ENCODE measurements at places on chromosomes 11 and 22.

DNA sequence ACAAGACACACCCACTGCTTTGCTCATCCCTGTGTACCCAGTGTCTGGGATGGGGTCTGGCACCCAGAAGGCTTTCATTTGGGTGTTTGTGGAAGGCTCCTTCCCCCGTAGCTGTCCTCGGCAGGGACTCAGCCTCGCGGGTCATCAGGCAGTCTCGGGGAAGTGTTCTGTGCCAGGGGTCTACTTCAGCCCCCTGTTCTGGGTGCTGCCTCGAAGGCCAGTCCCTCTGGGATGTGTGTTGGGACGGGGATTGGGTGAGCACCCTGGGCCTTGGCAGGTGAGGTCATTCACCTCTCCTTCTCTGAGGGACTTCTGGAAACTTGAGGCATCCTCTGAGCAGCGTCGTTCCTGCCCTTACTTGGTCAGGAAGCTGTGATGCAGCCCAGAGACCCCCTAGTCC lies 65.5 kb downstream of the RPUSD4 start:
- no peak for DNase-seq

- DNase-seq: peak; percentile 74
These were observed 663 bp upstream of the BUD13 start for GRCh38 chr11:116773203-116774097.

- no peak for DNase-seq
These were observed 25.7 kb downstream of the GLB1L2 start for GRCh38 chr11:134357545-134357839.

- DNase-seq: no peak
These were observed 16.5 kb upstream of the APOBEC3A start for GRCh38 chr22:38940811-38941384.

DNA sequence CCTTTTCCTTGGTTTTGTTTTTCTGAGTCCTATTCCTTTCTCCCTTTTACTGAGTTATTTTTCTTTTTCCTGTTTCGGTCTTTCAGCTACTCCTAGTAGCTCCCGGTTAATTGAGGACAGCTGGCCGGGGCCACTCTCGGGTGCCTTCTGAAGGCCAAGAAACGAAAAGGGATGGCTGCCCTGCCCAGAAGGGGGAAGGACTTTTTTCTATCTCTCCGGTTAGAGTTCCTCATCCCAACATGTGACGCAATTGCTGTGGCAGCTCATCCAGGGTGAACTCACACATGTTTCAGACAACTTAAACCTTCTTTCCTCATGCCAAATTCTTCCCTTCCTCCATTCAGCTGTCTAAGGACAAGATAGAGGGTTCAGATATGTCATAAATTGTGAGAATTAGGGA lies 83.6 kb downstream of the PIWIL4 start:
- DNase-seq: no peak

GRCh38 chr22:20651286-20651685 lies 122.6 kb upstream of the SERPIND1 start:
- no peak for DNase-seq

DNA sequence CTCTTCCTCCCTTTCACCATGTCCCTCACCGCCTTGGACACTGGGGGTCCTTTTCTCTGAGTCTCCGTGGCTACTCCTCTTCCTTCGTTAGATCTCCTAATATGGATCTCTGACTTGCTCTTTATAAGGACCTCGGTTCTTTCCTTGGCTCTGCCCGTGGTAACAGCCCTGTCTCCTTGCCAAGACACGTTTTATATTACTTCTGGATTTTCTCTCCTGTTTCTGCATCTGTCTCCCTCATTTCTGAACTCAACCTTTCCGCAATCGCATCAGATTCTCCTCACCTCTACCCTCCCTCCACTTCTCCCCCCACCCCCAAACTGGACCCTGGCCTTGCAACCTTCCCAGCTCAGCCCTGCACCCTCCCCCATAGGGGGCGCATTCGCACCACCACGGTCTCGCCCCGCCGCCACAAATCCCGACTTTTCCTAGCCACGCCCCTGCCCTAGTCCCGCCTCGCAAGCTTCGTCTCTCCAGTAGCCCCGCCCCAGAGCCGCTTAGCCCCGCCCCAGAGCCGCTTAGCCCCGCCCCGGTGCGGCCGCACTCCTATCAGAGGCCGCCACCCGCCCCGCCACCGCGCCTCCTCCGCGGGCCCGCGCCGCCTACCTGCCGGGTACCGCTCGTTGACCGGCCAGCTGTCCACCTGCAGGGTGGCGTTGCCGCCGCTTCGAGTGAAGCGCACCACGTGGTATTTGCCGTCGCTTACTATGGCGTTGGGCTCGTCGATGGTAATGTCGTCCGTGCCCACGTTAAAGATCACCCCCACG lies 39.0 kb downstream of the SLC22A12 start:
- no peak for DNase-seq

DNA sequence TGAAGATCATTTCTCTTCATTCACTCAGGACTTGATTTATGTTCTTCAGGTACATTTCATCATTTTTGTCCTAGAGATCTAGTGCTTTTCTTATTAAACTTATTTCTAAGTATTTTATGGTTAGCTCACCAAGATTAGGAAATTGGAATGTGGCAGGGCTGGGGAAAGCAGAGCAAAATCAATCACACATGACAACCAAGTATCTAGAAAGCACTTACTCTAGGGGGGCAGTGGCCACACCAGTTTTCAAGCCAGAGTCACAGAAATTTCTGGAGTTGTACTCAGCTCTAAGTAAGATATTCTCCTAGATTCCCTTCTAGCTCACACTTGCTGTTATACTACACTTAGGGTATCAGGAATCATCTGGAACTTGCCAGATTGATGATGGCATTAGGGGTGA lies 33.3 kb upstream of the MYEOV start:
- no peak for DNase-seq

- no peak for DNase-seq
These were observed 298.0 kb downstream of the TTC28 start for GRCh38 chr22:28381429-28382167.

DNA sequence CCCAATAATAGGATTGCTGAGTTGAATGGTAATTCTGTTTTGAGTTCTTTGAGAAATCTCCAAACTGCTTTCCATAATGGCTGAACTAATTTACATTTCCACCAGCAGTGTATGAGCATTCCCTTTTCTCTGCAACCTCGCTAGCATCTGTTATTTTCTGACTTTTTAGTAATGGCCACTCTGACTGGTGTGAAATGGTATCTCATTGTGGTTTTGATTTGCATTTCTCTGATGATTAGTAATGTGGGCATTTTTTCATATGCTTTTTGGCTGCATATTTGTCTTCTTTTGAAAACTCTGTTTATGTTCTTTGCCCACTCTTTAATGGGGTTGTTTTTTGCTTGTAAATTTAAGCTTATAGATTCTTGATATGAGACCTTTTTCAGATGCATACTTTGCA lies 97.4 kb downstream of the FDX1 start:
- no peak for DNase-seq

DNA sequence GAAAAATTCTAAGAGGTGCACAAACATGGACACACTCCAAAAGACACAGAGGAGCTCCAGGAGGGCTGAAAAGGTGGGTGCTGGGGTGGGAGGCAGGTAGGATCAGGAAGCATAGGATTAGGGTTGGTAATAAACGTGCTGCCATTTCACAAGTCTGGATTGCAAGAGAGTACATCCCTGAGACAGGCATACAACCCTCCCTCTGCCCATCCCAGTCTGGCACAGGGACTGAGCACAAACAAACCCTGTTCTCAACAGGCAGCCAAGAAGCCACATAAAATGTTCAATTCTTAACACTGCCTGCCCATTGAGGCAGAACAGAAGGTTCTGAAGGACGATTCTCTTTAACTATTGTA lies 18.5 kb downstream of the SLC35F2 start:
- no peak for DNase-seq

- DNase-seq: no peak
These were observed 33.7 kb downstream of the CYB5R2 start for GRCh38 chr11:7639643-7640025.

GRCh38 chr11:126766440-126766839 lies 234.1 kb downstream of the KIRREL3 start:
- DNase-seq: peak; percentile 29

GRCh38 chr11:128621601-128622501 lies 34.5 kb upstream of the ETS1 start:
- no peak for DNase-seq

DNA sequence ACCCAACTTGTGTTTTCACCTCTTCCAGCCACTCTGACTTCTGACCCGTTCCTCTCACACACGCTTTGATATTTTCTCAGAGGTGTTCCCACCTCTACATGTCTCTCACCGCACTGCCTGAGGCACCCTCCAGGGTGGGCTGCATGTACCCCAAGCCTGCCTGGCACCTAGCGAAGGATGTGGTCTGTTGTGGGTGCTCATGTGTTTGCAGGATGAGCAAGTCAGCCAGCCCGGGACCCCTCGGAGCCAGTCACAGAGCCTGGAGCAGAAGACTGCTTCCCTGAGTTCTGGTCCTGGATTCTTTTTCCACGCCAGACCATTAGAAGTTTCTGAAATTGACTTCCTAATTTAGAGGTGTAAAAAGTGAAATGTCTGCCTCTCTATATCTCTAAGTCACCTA lies 3.8 kb downstream of the GTSE1 start:
- no peak for DNase-seq

GRCh38 chr22:35910003-35910769 lies 118.4 kb downstream of the RBFOX2 start:
- no peak for DNase-seq

- DNase-seq: no peak
These were observed 64.9 kb upstream of the PAX6 start for GRCh38 chr11:31875866-31876560.

DNA sequence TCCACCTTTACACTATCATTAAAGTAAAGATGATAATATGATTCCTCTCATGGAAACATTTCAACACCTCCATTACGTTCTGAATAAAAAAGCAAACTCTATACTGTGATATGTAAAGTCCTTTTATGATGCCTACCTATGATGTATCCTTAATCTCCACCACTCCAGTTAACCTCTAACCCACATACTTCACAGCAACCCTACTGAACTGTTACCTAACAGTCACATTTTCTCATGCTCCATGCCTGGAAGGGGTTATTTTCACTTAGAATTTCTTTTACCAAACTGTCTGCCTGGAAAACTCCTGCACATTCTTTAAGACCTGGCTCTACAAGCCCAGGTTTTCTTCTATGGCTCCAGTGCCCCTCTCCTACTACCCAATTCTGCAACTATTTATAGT lies 129.1 kb downstream of the FCHSD2 start:
- DNase-seq: no peak

GRCh38 chr22:45157907-45158306 lies 5.8 kb upstream of the NUP50 start:
- DNase-seq: no peak

- DNase-seq: no peak
These were observed 263.0 kb downstream of the OPCML start for GRCh38 chr11:133269267-133269666.

GRCh38 chr11:68297812-68298658 lies 14.4 kb upstream of the LRP5 start:
- DNase-seq: peak; percentile 51

- no peak for DNase-seq
These were observed 292.8 kb upstream of the SYN3 start for GRCh38 chr22:33350961-33351360.

DNA sequence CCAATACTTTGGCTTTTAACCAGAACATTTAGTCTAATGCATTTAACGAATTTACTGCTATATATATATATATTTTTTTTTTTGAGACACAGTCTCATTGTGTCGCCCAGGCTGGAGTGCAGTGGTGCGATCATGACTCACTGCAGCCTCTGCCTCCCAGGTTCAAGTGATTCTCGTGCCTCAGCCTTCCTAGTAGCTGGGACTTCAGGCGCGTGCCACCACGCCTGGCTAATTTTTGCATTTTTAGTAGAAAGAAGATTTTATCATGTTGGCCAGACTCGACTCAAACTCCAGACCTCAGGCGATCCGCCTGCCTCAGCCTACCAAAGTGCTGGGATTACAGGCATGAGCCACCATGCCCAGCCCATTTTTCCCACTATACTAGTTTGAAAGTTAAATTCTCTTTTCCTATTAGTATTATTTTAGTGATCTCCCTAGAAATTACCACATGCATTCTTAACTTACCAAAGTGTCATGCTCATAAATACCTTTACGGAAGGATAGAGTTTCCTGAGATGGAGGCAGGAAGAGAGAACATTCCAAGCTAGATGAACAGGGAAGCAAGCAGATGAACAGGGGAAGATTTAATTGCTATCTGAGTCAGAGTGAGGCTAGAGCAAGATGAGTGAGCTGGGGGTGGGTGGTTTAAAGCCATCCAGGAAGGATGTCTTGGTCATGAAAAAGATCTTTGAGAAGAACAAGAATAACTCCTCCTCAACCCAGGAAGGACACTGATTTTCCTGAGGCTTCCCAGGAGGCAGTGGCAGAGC lies 4.4 kb upstream of the PGAP2 start:
- DNase-seq: no peak

DNA sequence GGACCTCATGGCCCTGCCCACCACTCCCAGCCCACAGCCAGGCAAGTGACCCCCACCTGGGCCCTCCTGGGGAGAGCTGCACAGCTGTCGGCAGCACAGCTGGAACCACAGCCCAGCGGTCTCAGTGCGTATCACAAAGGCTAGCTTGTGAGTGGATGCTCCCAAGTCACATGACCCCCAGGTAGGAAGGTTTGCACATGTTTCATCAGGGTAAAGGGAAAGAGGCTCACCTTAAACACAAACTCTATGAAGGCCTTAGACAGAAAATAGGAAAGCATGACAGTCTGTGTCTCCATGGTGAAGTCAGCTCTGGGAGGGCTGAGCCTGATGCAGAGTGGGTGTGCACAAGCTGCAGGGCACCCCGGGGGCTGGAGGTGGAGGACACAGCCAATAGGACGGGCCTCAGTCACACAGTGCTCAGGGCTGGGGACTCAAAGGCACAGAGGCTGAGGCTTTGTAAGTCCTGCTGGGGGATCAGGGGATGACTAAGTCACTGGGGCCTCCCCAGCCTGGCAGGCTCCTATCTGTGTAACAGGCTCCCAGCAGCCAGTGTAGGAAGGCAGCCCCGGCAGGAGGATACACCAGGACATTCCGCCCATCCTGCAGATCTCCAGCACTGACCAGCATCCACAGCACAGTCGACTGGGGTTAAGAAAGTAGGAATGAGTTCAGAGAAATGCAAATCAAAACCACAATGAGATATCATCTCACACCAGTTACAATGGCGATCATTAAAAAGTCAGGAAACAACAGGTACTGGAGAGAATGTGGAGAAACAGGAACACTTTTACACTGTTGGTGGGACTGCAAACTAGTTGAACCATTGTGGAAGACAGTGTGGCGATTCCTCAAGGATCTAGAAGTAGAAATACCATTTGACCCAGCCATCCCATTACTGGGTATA lies 22.0 kb downstream of the CELSR1 start:
- DNase-seq: no peak

GRCh38 chr22:35977136-35977535 lies 51.5 kb downstream of the RBFOX2 start:
- DNase-seq: no peak

GRCh38 chr11:59181746-59182456 lies 10.0 kb downstream of the DTX4 start:
- no peak for DNase-seq

GRCh38 chr11:125345421-125346178 lies 150.5 kb downstream of the FEZ1 start:
- peak; percentile 72 for DNase-seq

Measured in NCI-H1092 treated with DMSO at 0.1 percent for 48 hours (cell line).